ENCODE measurements at places on chromosomes 11 and 22. TPM values are rescaled to one million over a fixed set of nuclear protein-coding genes. Genes with fewer than 3 reads are reported as not detected.

GRCh38 chr11:27209562-27210005 is 153.4 kb downstream of the CCDC34 start:
- DNase-seq: peak; percentile 95

- peak; percentile 2 for DNase-seq
Observed at GRCh38 chr11:100964435-100964834, 165.2 kb downstream of the PGR start.

DNA sequence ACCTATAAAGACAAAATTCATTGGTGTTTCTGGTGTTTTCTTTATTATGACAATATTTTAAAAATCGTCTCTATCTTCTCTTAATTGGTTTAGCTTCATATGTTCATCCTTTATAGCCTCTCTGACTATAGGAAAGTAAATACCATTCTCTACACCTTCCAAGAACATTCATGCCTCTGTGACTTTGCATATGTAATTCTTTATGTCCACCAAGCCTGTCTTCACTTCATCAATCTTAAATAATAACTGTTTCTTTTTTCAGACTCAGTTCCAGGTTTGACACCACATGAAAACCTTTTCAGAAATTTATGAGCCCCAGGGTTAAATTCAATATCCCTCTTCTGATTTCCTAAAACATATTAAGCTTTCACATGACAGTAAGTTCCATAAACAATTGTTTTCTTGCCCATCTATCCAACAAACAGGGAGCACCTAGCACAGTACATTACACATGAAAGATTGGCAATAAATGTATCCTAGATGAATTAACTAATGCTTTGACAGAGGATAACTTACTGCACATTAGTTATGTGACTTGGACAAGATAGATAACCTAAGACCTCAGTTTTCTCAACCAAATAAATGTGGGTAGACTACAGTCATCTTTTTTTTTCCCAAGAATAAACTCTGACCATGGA is 886.1 kb downstream of the LRRC4C start:
- no peak for DNase-seq

DNA sequence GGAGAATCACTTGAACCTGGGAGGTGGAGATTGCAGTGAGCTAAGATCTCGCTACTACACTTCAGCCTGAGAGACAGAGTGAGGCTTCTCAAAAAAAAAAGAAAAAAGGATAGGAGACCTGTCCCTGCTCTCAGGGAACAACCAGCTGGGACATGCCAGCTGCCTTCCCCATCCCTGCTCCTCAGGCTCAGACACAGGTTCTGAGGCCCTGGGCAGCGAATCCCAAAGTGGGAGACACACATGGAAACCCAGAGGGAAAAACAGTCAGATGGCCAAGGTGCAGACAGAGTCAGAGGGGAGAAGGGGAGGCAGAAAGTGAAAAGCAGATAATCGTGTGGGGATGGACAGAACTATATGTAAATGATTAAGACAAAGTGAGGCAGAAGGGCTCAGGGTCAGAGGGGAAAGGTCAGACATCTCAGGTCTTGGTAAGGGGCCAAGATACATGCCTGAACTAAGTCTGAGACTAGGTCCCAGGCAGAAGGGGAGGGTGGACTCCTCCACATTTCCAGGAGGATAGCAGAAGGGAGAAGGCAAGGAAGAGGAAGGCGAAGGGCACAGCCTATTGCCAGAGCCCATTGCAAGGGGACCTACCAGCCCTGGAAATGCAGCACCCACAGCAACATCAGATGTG is 14.2 kb downstream of the STARD10 start:
- no peak for DNase-seq

DNA sequence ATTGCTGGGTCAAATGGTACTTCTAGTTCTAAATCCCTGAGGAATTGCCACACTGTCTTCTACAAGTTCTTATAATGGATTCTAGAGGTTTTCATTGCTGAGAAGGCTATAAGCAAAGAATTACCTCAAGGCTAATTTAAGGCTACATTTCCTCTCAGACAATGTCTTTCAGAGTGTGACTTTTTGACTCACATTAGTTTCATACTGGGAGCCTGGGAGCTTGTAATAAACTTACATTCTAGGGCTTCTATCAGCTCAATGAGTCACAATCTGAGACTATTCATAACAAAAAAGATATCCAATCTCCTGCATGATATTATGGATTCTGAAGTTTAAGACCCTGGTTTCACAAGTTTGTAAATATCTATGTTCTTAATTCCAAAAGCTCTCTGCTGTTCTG is 408.7 kb downstream of the LRRC4C start:
- DNase-seq: no peak

- DNase-seq: no peak
Observed at GRCh38 chr11:19164230-19164855, 37.4 kb downstream of the CSRP3 start.

OR5A1 gene
- polyA plus RNA-seq: not detected

FZD4 gene
- polyA plus RNA-seq: 7.8 TPM

DNA sequence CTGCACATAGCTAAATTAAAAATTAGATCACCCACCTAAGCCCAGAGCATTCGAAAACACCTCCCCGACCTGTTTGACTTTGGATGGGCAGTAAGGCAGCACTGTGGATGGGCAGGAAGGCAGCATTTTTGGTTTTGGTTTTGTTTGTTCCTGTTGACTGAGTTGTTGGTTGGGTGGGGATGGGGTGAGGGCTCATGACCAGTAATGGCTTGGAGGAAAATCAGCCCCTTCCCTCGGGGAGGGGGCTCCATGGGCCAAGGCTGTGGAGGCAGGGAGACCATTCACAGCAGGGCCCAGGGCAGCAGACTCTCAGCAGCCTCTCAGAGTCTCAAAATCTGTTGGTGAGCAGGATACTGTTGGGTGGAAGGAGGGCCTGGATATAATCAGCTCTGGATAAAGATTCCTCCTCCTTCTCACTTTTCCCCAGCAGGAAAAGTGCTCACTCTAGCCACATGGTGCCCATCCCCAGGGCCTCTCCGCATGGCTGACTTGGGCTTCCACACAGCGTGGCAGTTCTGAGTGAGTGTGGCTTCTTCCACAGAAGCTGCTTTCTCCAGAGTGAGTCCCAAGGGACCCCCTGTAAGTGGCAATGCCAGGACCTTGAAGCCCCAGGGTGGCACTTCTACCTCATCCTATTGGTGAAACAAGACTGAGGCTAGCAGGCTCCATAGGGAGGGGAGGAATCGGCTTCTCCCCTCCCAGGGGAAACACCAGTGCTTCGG is 1491.2 kb downstream of the BRD1 start:
- DNase-seq: no peak

FIBIN gene
- polyA plus RNA-seq: 42.2 TPM

HTR3B gene
- polyA plus RNA-seq: not detected
